ENCODE measurements at places on chromosomes 2 and 18.

GRCh38 chr2:166458674-166459073, 35.4 kb downstream of the SCN7A start:
- DNase-seq, result no peak

GRCh38 chr2:38038682-38039081, 37.3 kb downstream of the CYP1B1 start:
- no peak for DNase-seq

DNA sequence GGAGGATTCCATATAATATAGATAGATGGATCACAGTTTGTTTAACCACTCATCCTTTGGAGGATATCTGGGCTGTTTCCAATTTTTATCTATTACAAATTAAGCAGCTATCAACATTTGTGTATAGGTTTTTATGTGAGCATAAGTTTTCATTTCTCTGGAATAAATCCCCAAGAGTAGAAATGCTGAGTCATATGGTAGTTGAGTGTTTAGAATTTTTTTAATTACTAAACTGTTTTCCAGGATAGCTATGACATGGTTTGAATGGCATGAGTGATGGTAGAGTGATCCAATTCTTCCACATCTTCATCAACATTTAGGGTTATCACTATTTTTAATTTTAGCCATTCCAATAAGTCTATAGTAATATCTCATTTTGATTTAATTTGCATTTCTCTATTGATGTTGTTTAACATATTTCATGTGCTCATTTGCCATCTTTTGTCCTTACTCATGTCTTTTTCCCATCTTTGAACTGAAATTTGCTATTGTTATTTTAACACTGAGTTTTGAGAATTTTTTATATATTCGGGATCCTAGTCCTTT, 31.4 kb downstream of the ABCB11 start:
- DNase-seq, result no peak

DNA sequence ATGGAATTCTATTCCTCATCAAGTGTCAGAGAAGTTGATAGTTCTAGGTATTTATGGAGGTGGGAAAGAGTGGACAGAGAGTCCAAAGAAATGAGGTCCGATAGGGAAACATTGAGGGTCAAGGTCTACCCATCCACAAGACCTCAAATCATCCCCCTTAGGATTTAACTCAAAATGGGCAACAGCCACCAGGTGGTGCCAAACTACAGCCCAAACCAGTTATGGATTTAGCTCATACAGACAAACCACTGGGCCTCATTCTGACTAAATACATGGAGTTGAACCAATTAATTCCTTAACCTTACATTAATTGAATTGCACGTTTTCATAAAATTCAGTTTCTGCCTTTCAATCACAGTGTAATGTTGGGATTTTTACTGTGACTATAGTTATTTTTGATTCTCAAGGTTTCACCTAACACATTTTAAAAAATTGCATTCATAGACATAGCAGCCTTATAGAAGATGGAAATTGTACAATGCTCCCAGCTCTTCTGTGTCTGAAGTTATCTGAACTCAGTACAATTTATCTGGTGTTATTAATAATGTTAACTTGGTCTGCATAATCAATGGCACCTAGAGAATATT, 98.2 kb upstream of the HNMT start:
- DNase-seq, result peak; percentile 3

- no peak for DNase-seq
Measured at GRCh38 chr2:72271766-72272641, 124.3 kb upstream of the CYP26B1 start.

DNA sequence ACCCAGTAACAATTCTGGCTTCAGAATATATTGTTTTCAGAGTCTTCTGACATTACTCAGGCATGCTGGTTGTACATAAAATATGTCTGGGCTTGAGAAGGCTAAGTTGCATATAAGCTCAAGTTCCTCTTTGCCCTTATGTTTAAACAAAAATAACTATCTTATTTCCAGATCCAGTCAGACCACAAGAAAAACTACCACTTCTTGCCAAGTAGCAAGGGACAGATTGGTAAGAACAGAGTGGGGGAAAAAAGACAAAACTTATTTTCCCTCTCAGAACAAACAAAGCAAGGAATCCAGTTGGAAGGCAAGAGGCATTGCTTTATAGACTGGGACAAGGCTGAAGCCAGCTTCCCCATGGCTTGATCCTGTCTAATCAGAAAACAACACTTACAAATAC, 1036.7 kb upstream of the CELF4 start:
- DNase-seq, result no peak

- DNase-seq, result no peak
Measured at GRCh38 chr18:41526054-41526453, 429.0 kb upstream of the PIK3C3 start.

GRCh38 chr2:217086038-217086522, 226.2 kb upstream of the TNP1 start:
- DNase-seq, result no peak

DNA sequence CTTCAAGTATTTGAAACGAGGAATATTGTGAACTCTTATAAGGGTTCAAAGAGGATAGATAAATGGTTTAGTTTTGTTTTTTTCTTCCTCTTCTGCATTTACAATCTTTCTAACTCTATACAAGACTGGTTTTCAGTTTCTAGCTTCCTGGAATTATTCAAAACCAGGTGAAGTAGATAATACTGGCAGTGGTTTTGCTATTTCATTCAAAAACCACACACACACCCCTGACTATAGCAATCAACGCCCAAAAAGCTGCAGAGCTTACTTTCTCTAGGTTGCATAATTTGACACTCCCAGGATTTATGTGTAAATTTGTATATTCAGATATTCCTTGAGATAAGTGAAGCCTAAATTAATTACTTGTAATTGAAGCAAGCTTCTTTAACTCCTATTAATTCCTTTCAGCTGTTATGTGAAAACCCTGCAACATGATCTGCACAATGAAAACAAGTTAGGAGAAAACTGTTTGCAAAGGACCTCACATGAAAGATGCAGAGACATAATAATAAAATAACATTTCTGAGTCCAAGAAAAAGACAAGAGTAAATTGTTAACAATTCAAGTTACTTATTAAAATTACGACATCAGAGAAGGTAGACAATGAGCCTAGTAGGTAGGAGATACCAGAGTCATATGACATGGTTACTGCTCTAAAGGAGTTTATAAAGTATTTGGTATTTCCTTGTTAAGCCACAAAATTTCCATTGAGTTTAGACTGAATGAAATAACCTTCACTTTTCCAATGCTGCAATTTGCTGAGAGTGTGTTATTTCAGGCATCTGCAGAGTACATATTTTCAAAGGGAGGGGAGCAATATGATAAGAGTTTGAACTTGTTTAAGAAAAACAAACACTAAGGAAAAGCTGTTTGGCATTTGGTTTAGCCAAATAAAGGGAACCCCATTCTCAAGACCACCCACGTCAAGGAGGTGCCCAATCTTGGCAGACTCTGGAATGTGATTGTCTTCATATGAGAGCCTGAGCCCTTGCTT, 1.6 kb upstream of the NFE2L2 start:
- no peak for DNase-seq

GRCh38 chr18:13366131-13366530, 147.6 kb downstream of the LDLRAD4 start:
- no peak for DNase-seq

DNA sequence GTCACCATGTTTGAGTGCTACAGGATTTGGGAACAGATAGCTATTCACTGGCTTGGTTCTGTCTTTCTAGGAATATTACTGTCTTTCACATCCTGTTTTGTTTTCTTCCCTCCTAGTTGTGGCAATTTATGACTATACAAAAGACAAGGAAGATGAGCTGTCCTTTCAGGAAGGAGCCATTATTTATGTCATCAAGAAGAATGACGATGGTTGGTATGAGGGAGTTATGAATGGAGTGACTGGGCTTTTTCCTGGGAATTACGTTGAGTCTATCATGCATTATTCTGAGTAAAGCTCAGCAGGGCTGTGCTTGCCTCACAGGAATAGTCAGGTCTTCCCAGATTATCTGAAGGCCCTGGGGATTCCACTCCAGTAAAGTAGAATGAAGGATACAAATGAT, 98.9 kb downstream of the ABI2 start:
- DNase-seq, result no peak

GRCh38 chr2:101012054-101012705, 10.1 kb downstream of the RPL31 start:
- no peak for DNase-seq

GRCh38 chr2:239820836-239821693, 204.1 kb downstream of the NDUFA10 start:
- DNase-seq, result no peak

GRCh38 chr2:164371916-164372315, 249.4 kb downstream of the GRB14 start:
- DNase-seq, result no peak

DNA sequence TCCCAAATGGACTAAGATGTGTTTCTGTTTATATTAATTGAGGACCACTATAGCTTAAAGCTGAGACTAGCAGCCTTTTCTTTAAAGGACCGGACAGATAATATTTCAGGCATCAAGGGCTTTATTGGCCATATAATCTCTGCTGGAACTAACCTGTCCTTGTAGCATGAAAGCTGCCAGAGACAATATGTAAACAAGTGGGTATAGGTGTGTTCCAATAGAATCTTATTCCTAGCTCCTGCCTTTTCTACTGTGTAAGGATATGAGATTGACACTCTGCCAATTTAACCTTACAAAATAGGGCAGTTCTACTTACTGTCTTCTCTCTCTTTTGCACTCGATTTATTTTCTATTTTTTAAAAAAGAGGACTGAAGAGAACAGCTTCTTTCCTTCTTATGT, 74.0 kb downstream of the RHBDD1 start:
- no peak for DNase-seq

- no peak for DNase-seq
Measured at GRCh38 chr18:50847192-50847591, 27.4 kb upstream of the MRO start.
